ENCODE measurements at places on chromosomes 13 and 19.

- peak; percentile 81 for ATAC-seq
Observed at GRCh38 chr13:46181840-46182490, at the start of gene LCP1. TSS of gene LCP1 (minus strand) at chr13:46182177. CDS start at chr13:46159662, 22,515 bp downstream.

GRCh38 chr13:41401366-41401765 lies 56.0 kb upstream of the RGCC start:
- ATAC-seq = no peak

DNA sequence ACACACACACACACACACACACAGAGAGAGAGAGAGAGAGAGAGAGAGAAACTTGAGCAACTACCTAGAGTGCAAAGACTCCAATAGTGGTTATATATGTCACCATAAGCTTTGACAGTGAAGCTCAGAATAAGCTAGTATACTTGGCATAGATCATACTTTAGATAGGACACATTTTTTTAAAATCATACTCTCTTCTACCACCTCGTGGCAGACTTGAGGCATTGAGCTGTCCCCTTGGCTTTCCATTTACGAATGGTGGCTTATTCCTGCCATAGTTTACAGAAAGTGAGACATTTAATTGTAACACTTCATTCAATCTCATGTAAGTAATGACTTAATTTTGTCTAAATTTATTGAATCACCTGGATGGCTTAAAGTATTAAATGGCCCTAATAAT lies 108.2 kb downstream of the EDNRB start:
- peak; percentile 35 for ATAC-seq

DNA sequence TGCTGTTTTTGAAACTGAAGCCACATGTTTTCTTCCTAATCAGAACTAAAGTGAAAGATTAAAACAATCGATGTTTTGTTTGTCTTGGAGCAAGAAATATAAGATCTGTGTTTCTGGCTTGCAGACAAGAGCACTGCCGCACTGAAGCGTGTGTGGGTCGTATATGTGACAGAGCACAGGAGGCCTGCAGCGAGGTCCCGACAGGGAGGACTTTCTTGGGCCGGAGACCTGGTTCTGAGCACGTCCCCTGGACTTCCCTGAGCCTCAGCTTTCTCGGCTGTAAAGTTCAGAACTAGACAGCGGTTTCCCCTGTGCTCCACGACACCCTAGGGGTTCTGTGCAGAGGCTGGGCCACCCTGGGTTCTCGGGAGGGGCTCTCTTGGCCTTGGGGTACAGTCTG lies 60.5 kb downstream of the GADD45B start:
- no peak for ATAC-seq

GRCh38 chr13:46844431-46844830 lies 47.5 kb upstream of the ESD start:
- no peak for ATAC-seq

GRCh38 chr13:31947105-31947504 lies 84.5 kb upstream of the FRY start:
- no peak for ATAC-seq

GRCh38 chr19:56900573-56901097 lies 60.1 kb upstream of the PEG3 start:
- no peak for ATAC-seq

DNA sequence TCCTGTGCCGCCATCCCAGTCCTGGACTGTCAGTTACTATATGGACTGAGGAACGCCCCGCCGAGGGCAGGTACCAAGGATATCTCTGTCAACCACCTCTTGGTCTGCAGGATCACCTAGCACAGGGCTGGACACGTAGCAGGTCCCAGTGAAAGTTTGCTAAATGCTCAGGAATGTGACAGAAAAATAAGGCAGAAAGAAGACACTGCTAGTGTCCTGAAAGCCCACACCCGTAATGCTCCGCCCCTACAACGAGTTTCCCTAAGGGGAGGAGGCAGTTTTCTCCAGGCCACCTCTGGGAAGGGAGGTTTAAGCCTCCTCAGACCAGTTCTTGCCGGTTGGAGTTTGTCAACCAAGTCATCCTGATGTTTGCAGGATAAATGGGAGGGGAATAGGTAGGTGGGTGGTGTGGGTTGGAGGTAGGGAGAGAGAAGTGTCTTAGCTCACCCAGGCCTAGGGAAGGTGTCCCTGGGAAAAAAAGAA lies 1.7 kb upstream of the SERTAD3 start:
- no peak for ATAC-seq

DNA sequence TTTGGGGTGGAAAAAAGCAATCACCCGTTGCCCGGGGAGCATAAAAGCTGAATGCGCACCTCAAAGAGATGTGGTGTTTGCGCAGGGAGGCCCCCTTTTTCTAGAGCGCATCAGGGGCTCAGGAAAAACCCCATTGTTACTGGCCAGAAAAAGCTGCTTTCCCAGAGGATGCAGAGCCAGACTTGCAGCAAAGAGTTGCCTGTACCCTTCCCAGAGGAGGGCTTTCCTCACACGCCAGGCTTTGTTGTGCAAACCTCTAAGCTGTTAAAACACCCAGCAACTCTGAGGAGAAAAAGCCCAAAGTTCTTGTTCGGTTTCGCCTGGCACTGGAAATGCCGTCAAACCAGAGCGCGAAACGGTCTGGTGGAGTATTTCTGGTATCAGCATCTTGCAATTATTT lies 29.3 kb downstream of the GSX1 start:
- ATAC-seq = no peak

DNA sequence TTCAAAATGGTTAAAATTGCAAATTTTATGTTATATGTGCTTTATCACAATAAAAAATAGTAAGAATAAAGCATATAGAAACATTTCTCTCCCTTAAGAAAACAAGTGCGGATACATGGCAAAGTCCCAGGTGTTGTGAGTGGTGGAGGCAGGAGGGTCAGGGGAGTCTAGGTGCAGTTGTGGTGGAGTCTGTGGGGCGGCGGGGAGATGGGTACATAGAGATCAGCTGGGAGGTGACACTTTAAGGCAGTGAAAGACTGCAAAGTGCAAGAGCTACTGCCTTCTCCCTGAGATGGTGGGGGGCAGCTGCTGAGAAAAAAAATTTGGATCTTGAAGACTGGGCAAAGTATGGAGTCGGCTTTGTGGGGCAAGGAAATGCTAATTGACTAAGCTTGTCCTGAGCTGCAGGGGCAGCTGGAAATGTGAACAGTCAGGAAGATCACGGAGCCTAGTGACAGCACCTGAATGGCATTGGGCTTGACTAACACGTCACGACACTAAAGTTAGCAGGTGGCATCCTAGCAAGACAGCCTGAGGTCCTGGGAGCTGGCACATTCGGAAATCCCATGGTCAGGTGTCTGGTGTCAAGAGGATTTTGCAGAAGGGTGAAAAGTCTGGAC lies 72.9 kb upstream of the IRS2 start:
- ATAC-seq = no peak

DNA sequence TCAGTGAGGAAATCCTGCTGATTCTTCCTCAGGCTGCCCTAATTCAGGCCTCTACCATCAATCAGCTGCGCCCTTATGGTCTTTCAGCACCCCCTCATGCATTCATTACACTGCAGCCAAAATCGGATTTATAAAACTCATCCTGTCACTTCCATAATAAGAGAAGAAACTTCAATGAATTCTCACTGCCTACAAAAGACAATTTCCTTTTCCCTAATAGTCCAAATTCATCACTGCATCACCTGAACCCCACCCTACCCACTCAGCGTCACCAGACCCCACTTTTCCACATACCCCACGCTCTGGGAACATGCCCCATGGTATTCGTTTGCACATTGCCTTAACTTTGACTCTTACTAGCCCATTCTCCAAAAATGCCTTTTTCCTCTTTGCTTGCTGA lies 92.0 kb downstream of the C13orf42 start:
- ATAC-seq = no peak

- ATAC-seq = no peak
Observed at GRCh38 chr19:58279925-58280316, 1.2 kb downstream of the ZNF8 start.

DNA sequence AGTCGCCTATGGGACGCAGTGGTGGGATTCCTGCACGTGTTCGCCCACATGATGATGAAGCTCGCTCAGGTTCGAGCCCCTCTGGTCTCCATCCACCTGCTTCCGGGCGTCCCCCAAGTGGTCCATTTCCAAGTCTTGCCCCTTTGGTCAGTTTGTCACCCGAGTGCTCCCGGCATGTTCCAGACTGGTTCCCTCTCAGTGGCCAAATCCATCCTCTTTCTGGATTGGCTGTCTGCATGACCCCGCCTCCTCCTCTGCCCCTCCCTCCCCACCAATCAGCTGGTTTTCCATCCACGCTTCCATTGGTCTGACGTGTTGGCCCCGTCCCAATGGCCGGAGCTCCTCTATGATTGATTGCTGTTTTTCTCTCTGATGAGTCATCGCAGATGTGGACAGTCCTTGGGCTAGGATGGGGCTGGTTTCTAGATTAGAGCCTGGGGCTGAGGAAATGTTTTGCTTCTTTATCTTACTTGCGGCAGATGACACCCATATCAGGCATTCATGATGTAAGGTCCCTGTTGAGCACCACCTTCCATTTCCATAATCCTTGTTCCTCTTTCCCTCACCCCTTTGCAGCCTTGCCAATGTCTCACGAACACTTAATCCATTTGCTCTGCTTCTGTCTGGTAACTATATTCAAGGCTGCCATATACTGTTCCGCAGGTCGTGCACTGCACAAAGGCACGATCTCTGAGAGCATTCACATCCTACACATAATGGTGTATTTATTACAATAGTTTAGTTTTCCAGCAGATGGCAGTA lies 73.8 kb downstream of the MAP4K1 start:
- peak; percentile 90 for ATAC-seq

DNA sequence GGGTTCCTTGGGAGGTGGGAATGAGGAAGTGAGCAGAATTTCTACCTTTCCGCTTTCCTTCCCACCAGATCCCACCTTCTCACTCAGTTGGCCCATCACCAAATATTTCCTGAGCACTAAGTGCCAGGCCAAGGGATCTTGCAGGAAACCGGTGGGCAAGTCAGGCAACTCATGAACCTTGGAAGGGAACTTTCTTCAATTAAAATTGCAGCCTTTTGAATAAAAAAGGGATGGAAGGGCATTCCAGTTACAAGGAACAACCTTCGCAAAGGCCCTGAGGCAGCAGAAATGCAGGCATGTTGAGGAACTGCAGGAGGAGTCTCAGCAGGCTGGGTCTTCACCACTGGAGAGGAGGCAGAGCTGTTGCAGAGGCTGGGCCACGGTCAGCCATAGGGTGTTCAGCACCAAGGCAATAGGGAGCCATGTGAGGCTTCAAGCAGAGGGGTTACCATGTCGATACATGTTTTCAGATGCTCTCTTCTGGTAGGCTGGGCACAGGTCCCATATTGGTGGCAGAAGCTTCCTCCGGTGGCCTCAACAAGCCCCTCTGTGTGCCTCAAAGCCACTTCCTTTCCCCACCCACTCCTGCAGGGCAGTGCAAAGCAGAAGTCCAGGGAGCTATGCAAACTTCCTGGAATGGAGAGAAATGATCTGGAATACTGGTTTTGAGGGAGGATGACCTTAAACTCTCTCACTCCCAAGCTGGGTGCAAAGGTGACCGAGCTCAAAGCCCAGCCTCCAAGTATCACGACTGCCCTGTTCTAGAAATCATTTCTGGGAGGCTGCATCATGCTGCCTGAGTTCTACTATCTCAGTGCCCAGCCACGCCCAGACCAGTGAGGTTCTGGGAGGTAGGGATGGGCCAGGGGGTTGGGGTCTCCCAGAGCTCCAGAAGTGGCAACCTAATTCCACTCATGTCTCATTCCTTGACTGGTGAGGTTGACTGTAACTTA lies at the start of gene FUT6:
TSS of gene FUT6 (minus strand) at position 638 of the 953 bp plus-strand sequence. CDS start 7,135 bp downstream, outside the sequence.
- ATAC-seq = no peak

DNA sequence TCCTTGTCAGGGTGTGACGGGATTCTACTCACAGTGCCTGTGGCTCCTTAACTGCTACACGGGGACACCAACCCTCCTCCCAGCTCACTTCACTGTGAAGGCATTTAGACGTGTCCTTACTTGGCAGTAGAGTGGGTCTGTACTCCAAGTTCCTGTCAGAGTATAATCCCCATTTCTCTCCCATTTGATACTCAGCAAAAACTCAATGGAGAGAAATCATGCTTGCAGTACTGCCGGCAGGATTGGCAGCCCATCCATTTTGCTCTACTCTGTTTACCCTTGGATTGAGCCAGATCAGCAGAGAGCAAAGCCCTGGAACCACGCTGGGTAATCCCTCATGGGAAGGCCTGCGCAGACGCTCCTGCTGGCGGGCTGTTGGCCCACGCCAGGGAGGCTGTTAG lies 28.9 kb downstream of the ARL11 start:
- no peak for ATAC-seq

- no peak for ATAC-seq
Observed at GRCh38 chr13:106182404-106182803, 353.1 kb downstream of the EFNB2 start.

DNA sequence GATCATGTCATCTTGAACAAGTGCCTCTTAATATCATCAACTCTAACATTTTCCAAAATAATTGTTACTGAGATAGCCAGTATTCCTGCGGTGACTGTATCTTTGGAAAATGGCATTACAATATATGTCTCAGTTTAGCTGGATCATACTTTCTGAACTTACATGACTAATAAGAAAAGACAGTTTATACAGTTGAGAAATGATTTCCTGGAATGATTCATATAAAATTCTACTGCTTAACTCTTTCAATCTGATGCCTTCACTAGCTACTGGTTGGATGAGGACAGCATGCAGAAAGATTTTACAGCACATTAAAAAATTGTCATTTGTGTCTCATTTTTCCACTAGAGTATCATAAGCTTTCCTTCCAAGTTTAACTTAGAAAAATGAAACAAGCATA lies 302.1 kb downstream of the PCDH17 start:
- ATAC-seq = no peak

- ATAC-seq = no peak
Observed at GRCh38 chr13:75309981-75310580, 171.9 kb downstream of the TBC1D4 start.

DNA sequence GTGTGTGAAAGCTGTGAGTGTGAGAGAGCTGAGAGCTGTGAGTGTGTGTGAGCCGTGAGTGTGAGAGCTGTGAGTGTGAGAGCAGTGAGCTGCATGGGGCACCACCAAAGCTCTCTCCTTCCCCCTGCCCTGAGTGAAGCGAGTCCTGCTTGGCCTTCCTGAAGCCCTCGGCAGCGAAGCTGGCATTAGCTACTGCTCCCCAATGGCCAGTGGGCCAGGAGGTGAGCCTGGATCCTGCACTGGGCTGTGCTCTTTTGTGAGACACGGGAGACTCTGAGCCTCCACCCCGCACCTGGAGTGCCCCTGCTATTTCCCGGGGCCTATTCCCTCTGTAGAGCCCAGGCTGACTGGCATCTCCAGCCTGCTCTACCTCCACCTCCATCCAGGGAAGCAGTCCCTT lies 51.5 kb downstream of the HSPH1 start:
- ATAC-seq = no peak

- ATAC-seq = no peak
Observed at GRCh38 chr19:18742838-18743783, 48.0 kb downstream of the COMP start.

Measured in activated T-helper 17 cell treated with anti-CD3 and anti-CD28 coated beads, Interleukin-2, amount 50 U/mL, for 72 hours (primary cell).